Transverse colon (tissue), 4 donors: ENCODE measurements at places on chromosomes 2 and 18.

DNA sequence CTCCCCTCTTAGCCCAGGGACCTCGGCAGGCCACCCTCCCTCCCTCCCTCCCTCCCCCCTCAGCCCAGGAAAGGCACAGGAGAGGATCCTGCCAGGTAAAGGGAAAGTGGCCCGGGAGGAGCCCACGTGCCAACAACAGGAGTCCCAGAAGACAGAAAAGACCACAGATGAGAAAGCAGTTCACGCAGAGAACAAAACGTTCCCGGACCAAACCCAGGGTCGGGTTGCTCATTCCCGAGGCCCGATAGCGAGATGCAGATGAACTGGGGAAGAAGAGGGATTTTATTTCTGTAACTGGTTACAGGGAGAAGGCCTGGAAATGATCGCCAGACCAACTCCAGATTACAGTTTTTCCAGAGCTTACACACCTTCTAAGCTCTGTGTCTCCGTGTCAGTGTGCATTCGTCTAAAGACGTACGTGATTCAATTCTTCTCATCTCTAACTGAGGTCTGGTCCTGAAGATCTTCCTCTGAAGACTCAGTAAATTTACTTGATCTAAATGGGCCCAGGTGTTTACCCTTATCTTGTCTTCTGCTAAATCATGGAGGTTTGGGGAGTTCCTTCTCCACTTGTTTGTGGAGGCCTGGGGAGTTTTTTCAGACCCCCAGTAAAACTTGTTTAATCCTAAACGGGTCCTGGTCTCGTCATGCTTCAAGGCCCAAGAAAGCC lies 807 bp upstream of the NEU4 start:
- DNase-seq: peak; percentile 8

DNA sequence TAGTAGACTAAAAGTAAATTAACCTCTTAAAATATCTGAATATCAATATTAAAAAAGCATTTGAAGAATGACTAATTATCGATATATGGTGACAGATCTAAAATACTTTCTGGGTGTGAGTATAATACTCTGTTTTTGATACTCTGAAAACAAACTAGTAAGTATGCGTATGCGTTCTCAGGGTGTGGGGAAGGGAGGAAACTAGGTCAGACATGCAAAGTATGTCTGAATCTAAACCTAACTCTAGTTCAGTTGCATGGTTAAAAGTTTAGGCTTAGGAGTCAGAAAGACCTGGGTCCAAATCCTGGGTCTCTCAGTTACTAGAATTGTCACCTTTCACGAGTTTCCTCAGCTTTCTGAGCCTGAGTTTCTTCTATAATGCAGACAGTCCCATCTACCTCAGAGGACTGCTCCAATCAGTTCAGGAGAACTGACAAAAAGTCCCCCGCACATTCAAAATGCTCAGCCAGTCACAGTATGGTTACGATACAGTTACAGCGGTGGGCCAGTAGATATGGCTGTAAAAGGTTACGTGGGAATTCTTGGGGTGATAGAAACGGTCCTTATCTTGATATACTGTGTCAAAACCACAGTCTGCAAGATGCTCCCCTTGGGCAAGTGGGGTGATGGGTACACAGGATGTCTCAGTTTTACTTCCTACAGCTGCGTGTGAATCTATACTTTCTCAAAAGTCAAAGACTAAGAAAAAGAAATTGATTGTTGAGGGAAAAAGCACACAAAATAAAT lies 29.2 kb downstream of the UNC50 start:
- no peak for DNase-seq

GRCh38 chr18:69127873-69128500 lies 272.7 kb upstream of the DOK6 start:
- no peak for DNase-seq

GRCh38 chr18:9931146-9931545 lies 17.3 kb downstream of the VAPA start:
- no peak for DNase-seq

GRCh38 chr2:46814160-46814961 lies 101.2 kb downstream of the MCFD2 start:
- DNase-seq: peak; percentile 31

DNA sequence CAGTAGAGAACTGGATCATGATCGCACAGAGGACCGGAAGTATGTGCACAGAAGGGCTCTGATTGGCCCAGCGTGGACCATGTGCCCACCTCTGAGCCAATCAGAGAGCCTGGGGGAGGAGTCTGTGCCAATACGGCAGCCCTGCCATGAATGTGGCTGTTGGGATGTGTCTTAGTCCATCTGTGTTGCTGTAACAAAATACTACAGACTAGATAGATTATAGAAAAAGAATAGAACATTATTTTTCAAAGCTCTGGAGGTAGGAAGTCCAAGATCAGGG lies 132.0 kb downstream of the NDUFA10 start:
- no peak for DNase-seq
